ENCODE measurements at places on chromosomes 6 and 20. TPM values are rescaled to one million over a fixed set of nuclear protein-coding genes. Genes with fewer than 3 reads are reported as not detected.

Gene E2F1
- 1.4 TPM for total RNA-seq

Gene NKAPL
- 10.1 TPM for total RNA-seq

Gene CTAGE9
- not detected for total RNA-seq

Gene TGM2
- total RNA-seq: 59.3 TPM

Gene OTOR
- total RNA-seq: not detected

Gene NKAIN2
- total RNA-seq: 0.39 TPM
